ENCODE measurements at places on chromosomes 2 and 18. TPM values are rescaled to one million over a fixed set of nuclear protein-coding genes. Genes with fewer than 3 reads are reported as not detected.

Gene SERPINB2
- 1.6 TPM for total RNA-seq

Gene ITPRIPL1
- total RNA-seq, result 2.0 TPM

Gene CEBPZOS
- total RNA-seq, result 14.8 TPM

Gene INPP5D
- total RNA-seq, result 2.9 TPM

Gene TMEM247
- total RNA-seq, result not detected

Gene KDM3A
- total RNA-seq, result 37.5 TPM

Gene MAB21L4
- total RNA-seq, result 34.5 TPM
